ENCODE measurements at places on chromosomes 2 and 18. TPM values are rescaled to one million over a fixed set of nuclear protein-coding genes. Genes with fewer than 3 reads are reported as not detected.

- no peak overlapping the region for H3K4me3 ChIP-seq
- H3K36me3 ChIP-seq = peaks cover 6% of the 10 kb centered on the region
- no peak for DNase-seq
- peaks cover 4% of the 10 kb centered on the region for H3K4me1 ChIP-seq
- no peak overlapping the region for H3K27ac ChIP-seq
Measured at GRCh38 chr2:43333656-43334144, 107.3 kb upstream of the ZFP36L2 start.

Gene ASB18
- total RNA-seq = not detected

Gene PRKAG3
- total RNA-seq = not detected

DNA sequence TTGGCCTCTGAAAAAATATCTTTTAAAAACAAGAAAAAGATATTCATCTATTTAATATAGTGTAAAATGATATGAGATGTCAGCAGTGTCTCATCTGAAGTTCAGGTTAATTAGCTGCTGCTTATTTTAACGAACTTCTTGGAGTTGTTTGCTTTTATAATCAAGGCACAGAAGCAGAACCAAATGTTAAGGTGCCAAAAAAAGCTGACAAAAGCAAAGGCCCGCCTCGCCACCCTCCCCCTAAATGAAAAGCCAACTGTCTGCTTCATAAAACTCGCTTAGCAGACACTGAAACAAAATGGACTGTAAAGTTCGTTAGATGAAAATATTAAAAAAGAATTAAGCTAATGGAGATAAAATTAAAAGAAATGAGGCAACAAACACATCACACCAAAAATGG lies 562.6 kb downstream of the ZEB2 start:
- no peak overlapping the region for H3K27ac ChIP-seq
- H3K4me1 ChIP-seq = no peaks in the 10 kb centered on the region
- no peak for DNase-seq
- H3K27me3 ChIP-seq = no peaks in the 10 kb centered on the region

Gene FAHD2A
- 27.5 TPM for total RNA-seq

Measured in CD4-positive, alpha-beta T cell (primary cell).